Glomerular endothelial cell (primary cell): ENCODE measurements at places on chromosomes 6 and 20. TPM values are rescaled to one million over a fixed set of nuclear protein-coding genes. Genes with fewer than 3 reads are reported as not detected.

Gene PDE7B
- 17.0 and 37.7 TPM in 2 replicates for total RNA-seq

Gene DNAJC5
- 78.2 and 79.4 TPM in 2 replicates for total RNA-seq

Gene SYNDIG1
- total RNA-seq, result not detected in 2 replicates

Gene OPRL1
- 2.7 and 4.5 TPM in 2 replicates for total RNA-seq

Gene VARS1
- total RNA-seq, result 90.9 and 105 TPM in 2 replicates

Gene FKBP1A
- 737 and 783 TPM in 2 replicates for total RNA-seq

Gene ZNF391
- total RNA-seq, result 0.53 and 1.3 TPM in 2 replicates

Gene SULF2
- total RNA-seq, result 1,114 and 1,185 TPM in 2 replicates

Gene GPR6
- not detected in 2 replicates for total RNA-seq

Gene SNAP91
- total RNA-seq, result 0.23 TPM in 1 of 2 replicates, not detected in the other

Gene HSPA12B
- total RNA-seq, result 25.5 and 26.3 TPM in 2 replicates

Gene COL10A1
- total RNA-seq, result not detected in 2 replicates

Gene POM121L2
- total RNA-seq, result not detected in 2 replicates

Gene KCNB1
- total RNA-seq, result not detected in 2 replicates

Gene IL20RA
- total RNA-seq, result 0.06 and 0.48 TPM in 2 replicates

Gene OTOR
- not detected in 2 replicates for total RNA-seq
